Mesothelial cell of epicardium (in vitro differentiated cells): ENCODE measurements at places on chromosomes 1 and 21. TPM values are rescaled to one million over a fixed set of nuclear protein-coding genes. Genes with fewer than 3 reads are reported as not detected.

The ADAM30 gene
- total RNA-seq, result 0.07 TPM in 1 of 3 replicates, not detected in the others

The PTPRU gene
- total RNA-seq, result 143 to 151 TPM (median 145 TPM) in 3 replicates

DNA sequence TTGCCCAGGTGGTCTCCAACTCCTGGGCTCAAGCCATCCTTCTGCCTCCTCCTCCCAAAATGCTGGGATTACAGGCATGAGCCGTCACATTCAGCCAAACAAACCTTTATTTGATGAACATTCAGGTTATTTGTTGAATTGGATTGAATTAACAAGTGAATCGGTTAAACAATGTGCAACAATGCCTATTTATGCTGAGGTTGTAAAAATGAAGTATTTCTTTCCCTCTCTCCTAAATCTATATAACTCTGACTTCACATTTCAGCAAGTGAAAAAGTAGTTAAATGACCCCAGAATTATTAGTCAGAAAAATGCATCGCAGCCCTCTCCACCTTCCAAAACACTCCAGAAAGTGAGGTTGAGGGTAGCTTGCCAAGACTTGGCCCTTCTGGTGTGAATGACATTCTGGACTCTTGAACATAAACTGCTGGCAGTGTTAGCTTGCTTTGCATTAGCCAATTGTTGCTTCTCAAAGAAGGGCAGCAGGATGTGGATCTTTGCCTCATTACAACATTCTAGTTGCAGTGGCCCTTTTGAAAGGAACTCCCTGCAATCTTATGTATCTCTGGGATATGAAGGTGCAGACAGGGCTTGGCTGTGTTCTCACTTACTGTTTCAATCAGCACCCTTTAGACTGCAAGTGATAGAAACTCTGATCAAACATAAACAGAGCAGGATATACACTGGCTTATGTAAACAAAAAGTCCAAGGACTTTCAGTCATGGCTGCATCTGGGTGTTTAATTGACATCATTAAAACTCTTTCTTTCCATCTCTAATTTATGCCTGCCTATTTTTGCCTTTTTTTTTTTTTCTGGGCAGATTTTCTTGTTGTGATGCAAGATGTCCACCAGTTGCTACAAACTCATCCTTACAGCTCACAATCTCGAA lies 22.4 kb downstream of the EDN2 start:
- H3K4me1 ChIP-seq, result peaks cover 22% of the 10 kb centered on the region
- DNase-seq, result no peak

GRCh38 chr1:235107368-235108184 lies 21.1 kb downstream of the TOMM20 start:
- peaks cover 19% of the 10 kb centered on the region for H3K4me1 ChIP-seq
- no peak overlapping the region for H3K4me3 ChIP-seq
- peaks cover 33% of the 10 kb centered on the region for H3K36me3 ChIP-seq
- DNase-seq, result no peak
- H3K27ac ChIP-seq, result no peak overlapping the region

The DSCAM gene
- total RNA-seq, result not detected in 3 replicates
